ENCODE measurements at places on chromosomes 12 and 14.

- DNase-seq = no peak
Measured at GRCh38 chr12:20044846-20045245, 323.5 kb upstream of the PDE3A start.

DNA sequence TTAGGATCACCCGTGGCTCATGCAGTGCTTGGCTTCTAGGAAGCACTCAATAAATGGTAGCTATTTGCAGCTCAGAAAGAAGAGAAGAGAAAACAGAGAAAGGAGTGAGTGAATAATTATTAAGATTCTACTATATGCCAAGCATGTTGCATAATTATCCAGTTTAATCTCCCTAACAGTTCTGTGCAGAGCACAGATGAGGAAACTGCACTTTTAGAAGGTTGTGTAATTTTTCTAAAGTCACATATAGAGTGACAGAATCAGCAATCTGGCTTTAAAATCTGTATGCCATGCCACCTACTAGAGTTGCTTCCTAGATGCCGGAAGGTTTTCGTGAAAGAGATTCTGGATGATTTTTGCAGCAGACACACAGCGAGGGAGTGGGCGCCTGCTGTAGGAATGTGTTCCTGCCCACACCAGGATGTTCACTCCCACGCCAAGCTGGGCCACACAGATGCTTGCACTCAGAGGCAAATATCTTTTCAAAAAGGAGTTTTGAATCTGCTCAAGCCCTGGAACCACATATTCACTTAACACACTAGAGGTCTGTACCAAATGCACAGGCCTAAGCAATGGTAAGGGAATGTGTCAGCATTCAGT lies 50.2 kb upstream of the SMCO2 start:
- no peak for DNase-seq

DNA sequence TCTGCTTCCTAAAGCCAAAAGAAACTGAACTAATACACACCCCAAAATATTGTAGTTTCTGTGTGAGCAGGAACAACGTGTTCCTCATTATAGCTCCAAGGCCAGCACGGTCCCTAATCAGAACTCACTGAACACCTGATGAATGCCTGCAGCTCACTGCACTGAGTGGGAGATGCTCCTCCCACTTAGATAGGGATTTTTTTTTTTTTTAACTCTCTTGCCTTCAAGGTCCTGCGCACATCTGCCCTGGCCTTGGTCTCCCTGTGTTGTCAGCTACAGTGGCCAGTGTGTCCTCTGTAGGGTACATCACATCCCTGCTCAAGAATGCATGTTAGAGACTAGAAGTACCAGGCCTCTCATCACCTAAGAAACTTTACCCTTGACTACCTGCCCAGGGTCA lies 44.3 kb upstream of the TMPO start:
- no peak for DNase-seq

GRCh38 chr12:104632724-104633201 lies 176.0 kb downstream of the CHST11 start:
- no peak for DNase-seq

DNA sequence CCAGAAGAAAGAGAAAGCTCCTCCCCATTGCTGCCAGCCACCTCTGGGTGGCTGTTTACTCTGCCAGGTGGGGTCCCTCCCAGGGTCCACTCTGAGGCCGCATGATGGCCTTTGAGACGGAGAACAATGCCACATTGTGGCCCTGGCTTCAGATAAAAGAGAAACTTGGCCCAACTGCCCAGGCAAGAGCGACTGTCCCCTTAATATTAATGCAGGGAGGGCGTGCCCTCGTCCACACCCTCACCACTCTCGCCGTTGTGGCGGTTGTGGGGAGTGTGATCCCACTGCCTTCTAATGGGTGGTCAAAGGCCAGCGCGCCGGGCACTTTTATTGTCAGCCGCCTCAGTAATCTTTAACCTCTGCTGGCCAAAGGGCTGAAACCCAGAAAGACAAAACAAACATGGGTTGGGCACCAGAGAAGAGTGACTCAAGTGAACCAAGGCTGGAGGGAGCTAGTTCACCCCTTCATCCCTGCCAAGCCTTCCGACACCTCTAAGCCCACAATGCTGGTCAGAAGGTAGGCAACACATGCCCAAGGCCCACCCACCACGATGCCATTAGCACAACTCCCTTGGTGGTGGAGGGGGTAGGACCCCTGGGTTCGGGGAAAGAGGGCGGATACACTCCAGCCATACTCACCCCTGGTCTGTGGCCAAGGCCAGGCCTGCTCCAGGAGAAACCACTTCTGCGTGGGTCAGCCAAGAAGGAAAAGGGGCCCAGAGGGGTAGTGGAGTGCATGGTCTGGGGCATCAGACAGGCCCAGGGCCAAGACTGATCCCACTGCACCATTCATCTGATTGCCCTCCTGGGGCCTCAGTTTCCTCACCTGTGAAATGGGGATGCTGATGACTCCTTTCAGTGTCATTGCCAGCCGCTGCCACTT lies 44.5 kb upstream of the BCL11B start:
- no peak for DNase-seq

DNA sequence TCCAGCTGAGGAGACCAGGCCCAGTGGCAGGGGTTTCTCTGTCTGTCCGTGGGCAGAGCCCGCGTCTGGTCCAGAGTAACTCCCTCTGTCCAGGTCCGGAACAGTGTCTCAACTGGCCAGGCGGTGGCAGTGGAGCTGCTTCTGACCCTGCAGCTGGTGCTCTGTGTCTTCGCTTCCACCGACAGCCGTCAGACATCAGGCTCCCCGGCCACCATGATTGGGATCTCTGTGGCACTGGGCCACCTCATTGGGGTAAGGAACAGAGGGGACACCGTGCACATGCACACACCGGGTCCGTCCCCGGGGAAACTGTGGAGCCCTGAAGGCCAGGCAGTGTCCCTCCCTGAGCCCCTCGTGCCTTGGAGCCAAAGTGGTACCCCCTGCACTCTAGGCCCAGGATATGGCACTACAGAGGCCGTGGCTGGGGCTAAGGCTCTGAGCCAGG lies 1.5 kb downstream of the AQP6 start:
- no peak for DNase-seq

DNA sequence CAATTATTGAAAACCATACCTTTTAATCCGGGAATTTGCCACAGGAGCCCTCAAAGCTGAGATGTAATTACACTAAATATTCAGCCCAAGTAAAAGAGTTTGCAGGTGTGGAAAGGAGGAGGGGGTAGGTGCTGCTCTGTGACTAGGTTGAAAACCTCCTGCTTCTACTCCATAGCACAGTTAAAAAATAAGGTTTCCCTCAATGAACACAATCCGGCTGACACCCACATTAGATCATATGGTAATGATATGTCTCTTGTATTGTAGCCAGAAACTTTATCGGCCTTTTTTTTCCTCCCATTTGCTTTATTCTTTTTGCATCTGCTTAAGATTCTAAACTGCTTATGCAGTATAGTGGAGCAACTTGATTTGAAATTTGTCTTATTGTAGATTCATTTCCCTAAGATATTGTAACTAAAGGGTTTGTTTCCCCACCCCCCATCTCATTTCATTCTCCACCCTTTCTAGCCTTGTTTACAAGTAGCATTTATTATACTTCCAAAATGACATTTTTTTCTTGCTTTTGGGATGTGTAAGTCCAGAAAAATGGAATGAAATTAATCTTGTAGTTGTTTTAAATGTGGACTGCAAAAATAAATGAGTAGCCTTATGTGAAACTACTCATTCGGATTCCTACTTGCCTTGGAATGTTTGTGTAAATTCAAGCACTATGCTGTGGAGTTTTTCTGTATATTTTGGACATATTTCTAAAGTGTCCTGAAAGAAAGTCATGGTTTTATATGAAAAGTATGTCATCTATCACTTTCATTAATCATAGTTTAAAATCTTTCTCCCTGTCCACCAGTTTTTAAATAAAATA lies at the start of gene DCN:
TSS of gene DCN (minus strand) at position 182 of the 820 bp plus-strand sequence. CDS start 4,265 bp downstream, outside the sequence.
- no peak for DNase-seq

GRCh38 chr14:68779761-68780323 lies 13.0 kb downstream of the ZFP36L1 start:
- no peak for DNase-seq

- no peak for DNase-seq
Measured at GRCh38 chr12:73390261-73390660, 1118.1 kb downstream of the TRHDE start.

- DNase-seq = no peak
Measured at GRCh38 chr14:66401449-66402095, 84.6 kb upstream of the CCDC196 start.

GRCh38 chr14:38931969-38932652 lies 170.9 kb downstream of the SEC23A start:
- no peak for DNase-seq

GRCh38 chr12:47882781-47883546 lies 21.8 kb downstream of the VDR start:
- DNase-seq = no peak

GRCh38 chr12:84857525-84858208 lies 54.9 kb downstream of the SLC6A15 start:
- no peak for DNase-seq

GRCh38 chr12:127606476-127607015 lies 660.4 kb upstream of the TMEM132C start:
- no peak for DNase-seq

GRCh38 chr14:37583358-37584210 lies 11.5 kb downstream of the FOXA1 start:
- DNase-seq = no peak

DNA sequence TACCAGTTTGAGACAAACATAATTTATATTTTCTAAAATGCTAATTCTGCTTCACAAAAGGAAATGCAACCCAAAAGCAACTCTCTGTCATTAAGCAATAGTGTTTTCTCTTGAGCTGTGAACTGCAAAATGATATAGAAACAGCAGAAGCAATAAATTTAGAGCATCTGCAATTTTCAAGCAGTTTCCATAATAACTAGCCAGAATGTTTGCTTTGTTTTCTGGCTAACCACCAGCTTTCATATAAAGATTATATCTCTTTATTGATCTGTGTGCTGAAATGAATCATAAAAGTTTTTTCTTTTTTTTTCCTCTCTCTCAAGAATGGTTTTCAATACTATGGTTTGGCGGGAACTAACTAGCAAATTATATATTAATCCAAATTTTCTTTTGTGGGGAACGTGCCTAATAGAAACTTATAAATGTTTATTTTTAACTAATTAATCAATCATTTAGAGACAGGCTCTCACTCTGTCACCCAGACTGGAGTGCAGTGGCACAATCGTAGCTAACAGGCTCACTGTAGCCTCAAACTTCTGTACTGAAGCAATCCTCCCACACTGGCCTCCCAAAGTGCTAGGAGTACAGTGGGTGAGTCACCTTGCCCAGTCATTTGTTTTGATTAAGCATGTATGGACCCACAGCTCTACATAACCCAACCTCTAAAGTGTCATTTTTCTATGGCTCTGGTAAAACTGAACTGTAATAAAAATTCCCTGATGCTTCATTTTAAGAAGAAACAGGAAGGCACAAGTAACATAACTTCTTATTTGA lies 830.1 kb upstream of the MGAT4C start:
- DNase-seq = no peak

GRCh38 chr12:107126796-107127481 lies 33.6 kb upstream of the CRY1 start:
- no peak for DNase-seq

- no peak for DNase-seq
Measured at GRCh38 chr12:109873653-109874052, 6.7 kb downstream of the GLTP start.

GRCh38 chr14:104087505-104087904 lies 2.0 kb downstream of the ASPG start:
- no peak for DNase-seq

DNA sequence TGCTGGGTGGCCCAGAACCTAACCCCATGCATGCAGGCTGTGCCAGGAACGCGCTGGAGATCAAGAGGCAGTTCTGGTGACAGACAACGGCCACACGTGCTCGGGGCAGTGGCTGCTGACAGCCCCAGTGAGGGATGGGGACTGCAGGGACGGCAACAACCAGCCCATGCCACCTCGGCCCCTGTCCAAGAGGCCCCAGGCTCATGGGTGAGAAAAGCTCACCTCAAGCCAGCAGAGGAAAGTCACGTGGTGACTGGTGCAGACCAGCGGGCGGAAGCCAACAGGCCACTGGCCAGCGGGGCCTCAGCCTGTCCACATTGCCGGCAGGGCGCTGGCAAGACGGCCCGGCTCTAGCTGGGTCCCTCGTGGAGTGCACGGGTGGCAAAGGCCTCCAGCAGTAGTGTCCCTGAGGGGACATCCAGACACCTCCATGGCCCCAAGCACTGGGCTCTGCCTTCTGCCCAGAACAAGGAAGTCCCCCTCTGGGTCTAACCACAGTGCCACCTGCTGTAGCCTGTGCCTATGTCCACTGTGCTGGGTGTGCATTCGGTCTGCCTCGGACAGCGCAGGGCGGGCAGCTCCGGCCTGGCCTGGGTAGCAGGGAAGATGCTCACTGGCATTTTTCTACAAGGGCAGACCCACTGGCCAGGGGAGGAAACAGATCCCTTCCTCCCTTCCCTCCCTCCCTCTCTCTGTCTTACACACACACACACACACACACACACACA lies 134.1 kb downstream of the NCOR2 start:
- DNase-seq = no peak

- DNase-seq = no peak
Measured at GRCh38 chr12:124495194-124495983, 72.0 kb downstream of the NCOR2 start.

- no peak for DNase-seq
Measured at GRCh38 chr12:24678436-24678835, 270.5 kb downstream of the BCAT1 start.

GRCh38 chr14:59811815-59812214 lies 58.8 kb downstream of the RTN1 start:
- DNase-seq = no peak

DNA sequence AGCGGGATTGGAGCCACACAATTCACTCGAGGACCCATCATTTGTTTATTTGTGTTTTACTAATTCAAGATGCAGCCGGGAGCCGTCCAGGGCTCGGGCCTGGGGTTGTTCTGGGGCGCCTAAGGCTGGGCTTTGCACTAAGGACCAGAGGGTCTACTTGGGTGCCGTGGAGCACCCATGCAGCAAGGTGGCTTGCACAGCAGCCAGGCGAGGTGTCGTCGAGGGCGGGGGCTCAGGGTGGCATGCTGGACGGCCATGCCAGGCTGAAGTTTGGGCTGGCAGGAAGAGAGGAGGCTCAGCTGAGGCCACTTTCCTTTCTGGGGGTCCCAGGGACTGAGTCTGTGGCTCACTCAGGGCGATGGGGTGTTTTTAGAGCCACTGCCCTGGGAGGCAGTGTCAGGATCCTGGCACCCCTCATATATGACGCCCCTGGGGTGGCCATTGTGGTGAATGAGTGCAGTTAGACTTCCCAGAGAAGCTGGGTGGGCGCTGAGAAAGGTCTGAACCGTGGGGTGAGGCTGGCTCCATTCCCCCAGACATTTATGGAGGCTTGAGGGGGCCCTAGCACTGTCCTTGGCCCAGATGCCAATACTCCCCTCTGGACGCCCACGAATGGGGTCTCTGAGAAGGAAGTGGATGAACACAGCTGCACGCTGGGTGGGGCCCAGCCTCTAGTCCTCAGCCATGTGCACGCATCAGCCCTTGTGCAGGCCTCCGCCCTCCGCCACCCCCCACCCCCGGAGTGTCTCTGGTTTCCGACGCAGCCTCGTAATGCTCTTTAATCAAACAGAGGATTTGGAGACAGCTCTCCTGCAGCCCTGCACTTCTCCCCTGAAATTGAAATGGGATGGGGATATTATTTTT lies 11.3 kb downstream of the MEG3 start:
- no peak for DNase-seq

Data from H54 (cell line).